ENCODE measurements at places on chromosomes 5 and 9. TPM values are rescaled to one million over a fixed set of nuclear protein-coding genes. Genes with fewer than 3 reads are reported as not detected.

GRCh38 chr5:50726475-50727148 is 60.2 kb downstream of the PARP8 start:
- DNase-seq: no peak

DNA sequence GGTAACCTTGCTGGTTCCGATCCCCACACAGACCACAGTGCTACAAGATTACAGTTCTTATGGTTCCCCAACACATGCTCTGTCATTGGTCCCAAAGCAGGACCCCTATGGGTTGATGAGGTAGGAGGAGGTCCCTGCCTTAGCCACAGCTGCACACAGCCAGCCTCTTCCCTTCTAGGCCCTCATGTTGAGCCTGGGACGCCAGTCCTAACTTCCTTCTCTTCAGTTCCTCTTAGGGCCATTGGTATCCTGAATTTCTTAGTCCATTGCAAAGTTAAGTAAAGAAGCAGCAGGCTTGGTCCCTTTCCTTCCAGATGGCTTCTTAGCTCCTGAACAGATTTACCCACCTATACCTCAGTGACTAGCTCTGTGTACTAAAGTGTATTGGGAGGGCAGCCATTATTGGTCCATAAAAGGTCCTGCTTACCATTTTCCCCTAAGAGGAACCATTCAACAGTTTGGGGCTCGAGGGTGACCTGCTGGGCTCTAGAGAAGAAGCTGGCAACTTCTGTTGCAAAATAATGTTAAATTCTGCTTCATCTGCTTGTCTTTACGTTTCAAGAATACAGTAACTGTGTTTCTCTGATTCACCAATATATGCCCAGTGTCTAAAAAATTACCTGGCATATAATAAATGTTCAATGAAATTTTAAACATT is 50.2 kb downstream of the PDCD1LG2 start:
- DNase-seq: no peak

DNA sequence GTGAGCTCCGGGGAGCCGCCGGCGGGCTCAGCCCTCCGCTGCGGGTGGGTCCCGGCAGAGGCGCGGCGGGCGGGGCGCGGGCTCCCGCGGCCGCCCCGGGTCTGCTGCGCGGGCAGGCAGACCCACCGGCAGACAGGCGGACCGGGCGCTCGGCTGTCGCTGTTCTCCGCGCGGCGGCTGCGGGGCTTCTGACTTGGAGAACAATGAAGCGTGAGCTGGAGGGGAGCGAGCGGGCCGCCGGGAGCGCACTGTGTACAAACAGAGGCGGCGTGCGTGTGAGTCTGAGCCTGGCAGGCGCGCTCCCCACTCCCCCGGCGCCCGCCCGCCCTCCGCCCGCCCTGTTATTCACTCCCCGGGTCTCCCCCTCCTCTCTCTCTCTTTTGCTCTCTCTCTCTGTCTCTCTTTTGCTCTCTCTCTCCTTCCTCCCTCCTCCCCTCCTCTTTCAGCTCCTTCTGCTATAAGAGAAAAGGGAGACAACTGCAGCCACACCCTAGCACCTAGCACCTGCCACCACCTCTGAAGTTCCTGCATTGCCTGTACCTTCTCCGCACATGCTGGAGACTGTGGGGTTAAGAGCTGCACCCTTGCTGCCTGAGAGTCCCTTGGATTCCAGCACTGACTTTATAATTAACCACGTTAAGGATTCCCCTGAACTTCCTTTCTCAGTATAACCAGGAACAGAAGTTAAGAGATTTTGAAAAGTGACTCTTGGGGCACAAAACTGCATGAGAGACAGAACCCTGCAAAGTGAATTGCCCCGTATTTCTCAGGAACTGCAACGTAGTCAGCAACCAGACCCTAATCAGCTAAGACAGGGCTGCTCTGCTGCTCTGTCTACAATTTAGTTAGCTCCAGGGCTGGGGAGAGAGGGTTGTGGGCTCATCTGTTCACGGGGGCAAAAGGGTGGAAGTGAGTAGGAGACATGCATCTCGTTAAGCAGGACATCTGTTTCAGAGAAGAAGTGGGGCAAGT is at the start of gene EDIL3:
Gene EDIL3, minus strand, starts transcription at position 277 of the 972 bp plus-strand sequence. CDS start 506 bp downstream, outside the sequence.
- DNase-seq: no peak

- no peak for DNase-seq
These were observed 62.6 kb upstream of the CEMIP2 start for GRCh38 chr9:71830929-71831328.

TMEM252 gene
- total RNA-seq: not detected

DNA sequence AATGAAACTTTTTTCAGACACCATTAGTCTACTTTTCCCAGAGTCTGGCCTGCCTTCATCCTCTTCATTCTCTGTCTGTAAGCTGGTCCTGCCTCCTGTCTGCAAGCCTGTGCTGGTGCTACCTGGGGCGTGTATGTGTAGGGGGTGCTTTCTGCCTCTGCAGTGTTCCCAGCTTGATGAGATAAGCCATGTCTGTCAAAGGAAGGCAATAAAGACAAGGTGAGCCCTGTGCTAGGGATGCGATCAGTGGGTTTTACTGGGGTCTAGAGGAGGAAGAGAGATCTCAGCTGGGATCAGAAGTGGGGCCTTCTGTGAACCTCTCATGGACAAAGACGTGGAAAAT is 78.0 kb upstream of the TGFBR1 start:
- DNase-seq: no peak
